Left hindlimb (tissue), 1 donor: ENCODE measurements at places on chromosomes 11 and 22.

GRCh38 chr22:29914165-29914564 lies 31.2 kb downstream of the MTMR3 start:
- no peak for DNase-seq

DNA sequence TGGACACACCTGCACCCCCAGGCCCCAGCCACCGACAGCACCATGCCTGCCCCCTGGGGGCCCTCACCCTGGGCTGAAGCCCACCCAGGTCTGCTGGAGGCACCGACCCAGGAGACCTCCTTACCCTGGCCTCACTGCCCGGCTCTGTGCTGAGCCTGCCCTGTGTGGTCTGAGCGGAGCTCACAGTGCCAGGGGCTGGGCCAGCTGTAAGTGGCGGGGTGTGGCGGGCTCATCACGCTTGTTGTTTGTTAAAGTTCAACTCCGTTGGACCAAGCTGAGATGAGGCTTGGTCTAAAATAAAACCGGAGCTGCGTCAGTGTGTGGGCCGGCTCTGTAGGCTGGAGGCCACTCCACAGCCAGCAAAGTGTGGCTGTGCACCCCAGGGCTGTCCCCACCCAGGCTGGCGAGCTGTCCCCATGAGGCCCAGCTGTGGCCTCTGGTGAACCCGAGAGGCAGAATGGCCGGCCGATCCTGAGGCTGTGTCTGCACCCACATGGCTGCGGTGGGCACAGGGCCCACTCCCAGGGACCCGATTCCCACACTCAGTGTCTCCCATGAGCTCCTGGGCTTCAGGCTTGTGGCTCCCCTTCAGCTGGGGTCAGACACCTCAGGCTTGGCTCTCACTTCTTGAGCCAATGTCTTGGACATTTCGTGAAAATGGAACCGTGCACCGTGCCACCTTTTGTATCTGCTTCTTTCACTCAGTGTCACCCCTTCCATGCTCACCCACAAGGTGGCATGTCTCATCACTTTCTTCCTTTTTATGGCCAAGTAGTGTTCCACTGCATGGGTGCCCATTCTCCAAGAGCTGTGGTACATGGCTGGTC lies 137.9 kb downstream of the CTTN start:
- no peak for DNase-seq

- no peak for DNase-seq
Measured at GRCh38 chr11:116231543-116231942, 541.2 kb downstream of the BUD13 start.

DNA sequence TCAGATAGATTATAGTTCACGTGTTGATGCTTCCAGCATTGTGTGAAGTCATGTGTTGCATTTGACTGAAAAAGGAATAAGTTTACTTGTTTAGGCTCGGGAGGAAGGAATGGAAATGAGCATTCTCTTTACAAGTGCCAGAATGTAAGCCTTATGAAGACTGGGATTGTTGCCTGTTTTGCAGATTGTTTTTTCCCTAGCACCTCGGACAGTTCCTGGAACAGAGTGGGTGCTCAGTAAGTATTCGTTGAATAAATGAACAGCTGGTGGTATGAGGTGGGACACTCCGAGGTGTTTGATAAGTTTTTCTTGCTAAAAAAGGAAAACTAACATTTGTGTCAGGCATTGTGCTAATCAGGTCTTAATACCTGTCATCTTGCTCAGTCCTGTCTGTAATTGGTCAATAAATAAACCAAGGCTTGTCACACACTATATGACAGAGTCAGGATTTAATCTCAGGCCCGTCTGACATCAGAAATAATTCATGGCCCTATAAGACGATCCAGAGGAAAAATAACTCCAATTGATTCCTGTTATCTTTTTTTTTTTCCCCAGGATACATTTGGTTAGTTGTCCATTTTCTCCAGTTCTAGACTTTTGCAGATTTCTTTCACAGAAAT lies 304.7 kb downstream of the NELL1 start:
- no peak for DNase-seq

DNA sequence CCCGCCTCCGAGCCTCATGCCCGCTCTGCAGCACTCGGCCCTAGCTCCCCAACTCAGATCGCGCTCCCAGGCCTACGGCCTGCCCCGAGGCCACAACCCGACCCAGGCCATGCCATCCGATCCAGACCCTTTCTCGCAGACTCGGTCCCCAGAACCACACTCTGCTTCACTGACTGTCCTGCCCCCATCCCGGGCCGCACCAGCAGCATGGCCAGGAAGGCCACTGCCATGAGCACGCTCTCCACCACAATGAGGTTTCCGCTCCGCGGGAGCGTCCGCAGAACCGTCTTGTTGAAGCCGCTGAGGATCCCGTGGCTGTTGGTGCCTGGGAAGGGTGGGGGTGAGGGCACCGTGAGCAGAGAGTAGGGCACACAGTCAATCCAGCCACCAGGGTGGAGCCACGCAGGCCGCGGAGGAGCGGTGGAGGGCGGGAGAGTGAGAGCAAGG lies 6.4 kb downstream of the UNC93B1 start:
- peak; percentile 31 for DNase-seq

DNA sequence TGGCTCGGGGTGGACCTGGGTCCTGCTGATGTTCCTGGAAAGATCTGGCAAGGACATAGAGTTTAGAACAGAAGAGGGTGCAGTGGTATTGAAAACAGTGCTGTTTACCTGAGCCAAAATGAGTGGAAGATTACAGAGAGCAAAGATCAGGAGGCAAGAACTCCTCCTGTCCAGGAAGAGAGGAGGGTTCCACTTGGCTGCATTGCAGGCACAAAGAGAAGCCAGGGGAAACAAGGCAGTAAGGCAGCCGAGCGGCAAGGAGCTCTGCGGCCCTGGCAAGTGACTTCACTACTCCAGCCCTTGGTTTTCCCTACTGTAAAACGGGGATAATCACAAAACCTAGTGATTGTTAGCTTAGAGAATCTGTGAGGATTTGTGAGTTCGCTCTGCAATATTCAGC lies 3.7 kb upstream of the PACSIN2 start:
- DNase-seq = no peak

DNA sequence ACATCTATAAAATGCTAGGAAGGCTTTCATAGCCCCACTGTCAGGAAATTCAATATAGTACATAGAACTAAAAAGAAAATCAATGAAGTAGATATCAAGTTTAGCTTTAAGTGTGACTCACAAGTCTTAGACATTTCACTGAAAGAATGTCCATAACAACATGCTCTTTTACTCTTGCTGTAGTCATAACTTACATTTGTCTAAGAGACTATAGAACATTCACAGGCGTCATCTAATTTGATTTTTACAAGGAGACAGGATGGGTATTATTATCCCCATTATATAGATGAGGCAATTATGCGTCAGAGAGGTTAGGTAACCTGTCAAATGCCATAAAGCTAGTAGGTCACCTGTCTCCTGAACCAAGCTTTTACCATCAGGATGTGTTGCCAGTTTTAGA lies 36.9 kb downstream of the BDNF start:
- no peak for DNase-seq

- DNase-seq = no peak
Measured at GRCh38 chr11:77457340-77457739, 16.6 kb downstream of the PAK1 start.

- no peak for DNase-seq
Measured at GRCh38 chr22:41223535-41223934, 17.2 kb downstream of the CHADL start.

- no peak for DNase-seq
Measured at GRCh38 chr22:42680648-42681047, 31.5 kb upstream of the CYB5R3 start.

- no peak for DNase-seq
Measured at GRCh38 chr11:108498816-108499408, 728 bp upstream of the POGLUT3 start.

DNA sequence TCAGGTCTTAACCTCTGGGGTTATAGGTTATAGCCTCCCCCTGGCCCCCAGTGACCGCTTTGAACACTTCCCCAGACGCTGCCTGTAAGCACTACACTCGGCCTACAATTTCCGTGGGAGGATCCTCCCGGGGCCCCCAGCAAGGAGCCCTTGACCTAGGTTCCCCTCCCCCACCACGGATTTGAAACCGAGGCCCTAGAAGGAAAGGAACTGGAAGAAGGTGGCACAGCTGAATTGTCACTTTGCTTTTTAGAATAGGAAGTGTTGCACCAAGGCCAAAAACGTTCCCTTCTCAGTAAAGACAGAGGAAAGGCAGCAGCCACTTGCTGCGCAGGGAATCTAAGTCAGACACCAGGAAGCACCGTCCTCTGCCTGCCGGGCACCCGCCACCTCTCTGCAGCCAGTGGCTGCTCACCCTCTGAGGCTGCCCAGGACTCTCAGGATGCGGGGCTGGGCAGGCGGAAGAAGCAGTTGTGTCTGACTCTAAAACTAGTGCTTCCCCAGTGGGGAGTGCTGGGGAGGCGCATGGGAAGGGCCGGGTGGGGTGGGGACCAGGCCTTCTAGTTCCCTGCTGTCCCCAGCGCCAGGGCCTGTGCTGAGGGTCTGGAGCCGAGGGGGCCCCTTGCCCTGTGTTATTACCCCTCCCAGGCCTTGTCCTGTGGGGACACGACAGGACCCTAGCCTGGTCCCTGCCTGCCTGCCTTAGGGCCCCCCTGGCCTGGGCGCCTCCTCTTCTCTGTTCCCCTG lies 7.9 kb upstream of the FLRT1 start:
- DNase-seq = no peak

DNA sequence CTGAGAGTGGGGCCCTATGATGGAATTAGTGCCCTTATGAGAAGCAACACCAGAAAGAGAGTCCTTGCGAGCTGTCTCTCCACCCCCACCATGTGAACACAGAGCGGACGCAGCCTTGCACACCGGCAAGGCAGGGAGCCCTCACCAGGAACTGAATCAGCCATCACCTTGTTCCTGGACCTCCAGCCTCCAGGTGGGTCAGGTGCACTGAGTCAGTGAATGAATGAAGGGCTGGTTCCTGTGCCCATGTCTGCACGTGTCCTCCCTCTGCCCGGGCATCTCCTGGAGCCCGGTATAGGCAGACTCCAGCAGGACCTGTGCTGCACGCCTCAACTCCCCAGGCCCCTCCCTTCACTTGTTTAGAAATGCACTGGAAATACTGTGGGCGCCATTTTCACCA lies 54.9 kb downstream of the LINC01488 start:
- DNase-seq = no peak

GRCh38 chr11:96151501-96151900 lies 191.5 kb downstream of the MAML2 start:
- no peak for DNase-seq

GRCh38 chr11:1882265-1883238 lies 9.1 kb downstream of the PRR33 start:
- DNase-seq = peak; percentile 94

DNA sequence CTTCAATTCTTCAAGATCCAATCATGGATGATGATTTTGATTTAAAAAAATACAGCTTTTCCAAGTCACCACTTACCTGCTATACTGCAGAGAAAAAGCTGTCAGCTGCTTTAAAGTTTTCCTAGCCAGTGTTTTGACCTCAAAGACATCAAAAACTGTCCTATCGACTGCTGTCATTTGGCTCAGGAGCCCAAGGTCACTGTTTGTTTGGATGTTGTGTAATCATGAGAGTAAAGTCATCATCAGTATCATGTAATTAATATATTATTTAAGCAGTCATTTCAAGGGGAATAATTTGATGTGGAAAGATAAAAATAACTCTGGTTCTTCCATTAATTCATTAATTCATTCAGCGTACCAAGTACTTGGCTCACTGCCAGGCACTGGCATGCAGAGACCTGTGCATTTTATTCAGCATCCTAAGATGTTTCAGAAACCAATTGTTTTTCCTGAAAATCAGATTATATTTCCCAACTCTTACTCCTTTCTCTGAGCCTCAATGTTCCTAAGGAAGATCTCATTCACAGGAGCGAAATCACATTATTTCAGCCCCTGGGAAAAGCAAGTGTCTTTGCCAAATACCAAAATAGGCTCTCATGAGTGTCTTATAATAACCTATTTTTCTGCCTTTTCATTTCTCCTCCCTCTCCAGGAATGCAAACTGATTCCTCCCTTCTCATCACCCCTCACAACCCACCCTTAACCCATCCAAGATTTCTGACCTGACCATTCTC lies 59.9 kb downstream of the SLC1A2 start:
- no peak for DNase-seq

DNA sequence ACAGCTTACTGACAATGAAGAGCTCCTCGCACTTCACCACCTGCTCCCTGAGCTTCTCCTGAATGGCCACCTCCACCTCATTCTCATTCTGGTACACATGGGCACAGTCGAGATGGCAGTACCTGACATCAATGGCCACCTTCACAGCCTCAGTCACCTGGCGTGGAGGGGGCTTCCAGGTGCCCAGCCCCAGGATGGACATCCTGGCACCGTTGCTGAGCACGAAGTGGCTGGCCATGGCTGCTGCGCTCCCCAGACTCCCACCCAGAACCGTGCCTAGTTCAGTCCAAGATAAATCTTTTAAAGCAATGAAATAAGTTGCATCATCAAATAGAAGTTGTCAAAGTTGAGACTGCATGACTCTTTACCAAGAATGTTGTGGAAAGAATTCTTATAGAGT lies 128.1 kb upstream of the SOX6 start:
- DNase-seq = no peak

DNA sequence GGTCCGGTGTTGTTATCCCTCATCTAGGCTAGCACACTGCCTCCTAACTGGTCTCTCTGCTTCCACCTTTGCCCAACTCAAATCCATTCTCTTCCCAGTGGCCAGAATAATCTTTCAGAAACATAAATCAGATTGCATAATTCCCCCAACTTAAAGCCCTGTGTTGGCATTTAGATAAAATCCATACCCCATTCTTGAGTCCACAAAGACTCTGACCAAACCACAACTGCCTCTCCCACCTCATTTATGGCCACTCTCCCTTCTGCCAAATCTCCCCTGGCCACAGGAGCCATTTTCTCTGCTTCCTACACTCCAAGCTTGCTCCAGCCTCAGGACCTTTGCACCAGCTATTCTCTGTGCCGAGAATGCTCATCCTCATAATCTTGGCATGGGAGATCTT lies 36.8 kb downstream of the IL18 start:
- no peak for DNase-seq

DNA sequence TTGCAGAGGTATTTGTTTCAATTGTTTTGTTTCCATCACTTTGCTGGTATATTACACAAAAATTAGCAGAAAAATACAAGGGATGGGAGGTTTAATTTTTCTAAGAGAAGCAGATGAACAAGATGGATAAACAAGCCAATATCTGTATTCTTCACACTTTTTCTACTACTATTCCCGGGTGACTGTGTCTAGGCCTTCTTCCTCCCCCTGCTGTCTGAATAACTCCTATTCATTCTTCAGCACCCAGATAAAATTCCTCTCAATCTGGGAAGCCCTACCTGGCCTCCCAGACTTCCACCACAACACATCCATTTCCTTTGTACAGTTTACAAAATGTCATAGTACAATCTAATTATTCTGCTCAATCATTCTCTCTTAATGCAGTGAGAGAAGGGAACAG lies 666.6 kb upstream of the TENM4 start:
- DNase-seq = no peak

- DNase-seq = no peak
Measured at GRCh38 chr11:72377596-72377995, 56.7 kb downstream of the CLPB start.

DNA sequence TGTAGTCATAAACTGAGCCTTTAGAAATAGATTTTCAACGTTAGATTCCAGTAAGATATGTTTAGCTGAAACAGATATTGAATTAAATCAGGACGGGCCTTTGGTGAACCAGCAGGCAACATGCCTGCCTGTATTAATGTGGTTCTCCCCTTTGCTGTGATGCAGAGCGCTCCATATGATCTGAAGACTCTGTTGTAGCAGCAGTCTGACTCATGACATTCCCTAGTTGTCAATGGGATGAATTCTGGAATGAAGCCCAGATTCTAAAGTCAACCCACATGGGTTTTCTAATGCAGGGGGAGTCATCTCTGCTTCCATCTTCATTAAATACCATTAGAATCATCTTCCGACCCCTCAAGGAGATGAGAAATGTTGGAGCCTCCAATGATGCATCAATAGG lies 864.5 kb downstream of the NTM start:
- DNase-seq = no peak
